ENCODE measurements at places on chromosomes 6 and 20. TPM values are rescaled to one million over a fixed set of nuclear protein-coding genes. Genes with fewer than 3 reads are reported as not detected.

The ABHD16B gene
- total RNA-seq: not detected

The C20orf202 gene
- not detected for total RNA-seq

DNA sequence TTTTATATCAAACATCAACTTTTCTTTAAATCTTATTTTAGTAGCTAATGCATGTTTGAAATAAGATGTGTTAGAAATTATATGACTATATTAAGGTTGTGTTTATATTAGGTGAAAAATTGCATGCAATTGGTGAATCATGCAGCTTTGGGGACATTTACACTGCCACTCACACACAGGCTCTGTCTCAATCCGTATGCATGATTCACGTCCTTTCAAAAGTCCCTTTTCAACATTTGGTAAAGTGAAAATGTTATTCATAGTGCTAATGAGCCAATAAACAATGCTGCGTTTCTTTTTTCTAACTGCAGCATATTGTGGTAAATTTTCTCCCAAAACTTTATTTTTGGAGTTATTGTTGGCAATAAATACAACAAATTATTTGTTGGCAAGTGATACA lies 198.0 kb downstream of the FUT9 start:
- H3K27ac ChIP-seq: no peak overlapping the region
- no peak for DNase-seq
- no peak overlapping the region for H3K4me3 ChIP-seq
- H3K36me3 ChIP-seq: no peaks in the 10 kb centered on the region
- H3K4me1 ChIP-seq: no peaks in the 10 kb centered on the region

The TCF21 gene
- total RNA-seq: not detected

The HRH3 gene
- total RNA-seq: 13.7 TPM

DNA sequence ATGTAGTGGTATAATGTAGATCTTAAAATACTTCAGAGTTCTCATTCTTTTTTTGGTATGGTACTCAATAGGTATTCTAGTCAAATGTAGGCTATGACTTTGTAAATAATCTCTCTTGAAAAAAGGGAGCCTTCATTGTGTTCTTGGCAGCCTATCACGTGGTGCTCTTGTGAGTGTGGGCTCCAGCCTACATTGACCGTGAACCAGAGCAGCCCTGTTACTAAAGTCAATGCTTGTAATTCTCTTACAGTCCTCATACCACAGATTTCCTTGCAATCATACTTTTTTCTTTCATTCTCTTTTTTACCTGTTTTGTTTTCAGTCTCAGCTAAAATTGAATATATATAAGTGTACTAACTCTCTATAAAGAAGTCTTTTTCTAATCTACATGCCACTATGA lies 31.1 kb downstream of the ARID1B start:
- H3K27ac ChIP-seq: no peak overlapping the region
- peaks cover 4% of the 10 kb centered on the region for H3K27me3 ChIP-seq
- H3K4me3 ChIP-seq: peak overlapping the region; percentile 10
- H3K36me3 ChIP-seq: peaks cover 4% of the 10 kb centered on the region
- no peak for DNase-seq

DNA sequence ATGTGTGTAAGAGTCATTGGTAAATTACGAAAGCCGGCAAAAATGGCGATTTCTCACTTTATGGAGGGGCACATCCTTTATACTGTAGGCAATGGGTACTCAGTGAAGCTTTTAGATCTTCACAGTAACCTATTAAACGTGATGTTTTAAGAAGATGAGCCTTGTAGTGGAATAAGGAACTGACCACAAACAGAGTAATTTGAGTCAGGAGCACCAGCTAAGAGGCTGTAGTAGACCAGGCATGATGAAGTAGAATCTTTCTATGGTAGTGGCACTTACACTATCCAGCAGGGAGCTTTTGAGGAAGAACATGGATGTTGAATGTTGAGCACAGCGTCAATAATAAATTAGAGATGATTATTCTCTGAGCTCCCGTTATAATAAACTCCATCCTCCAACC lies 65.9 kb downstream of the HIVEP2 start:
- no peaks in the 10 kb centered on the region for H3K27me3 ChIP-seq
- no peak overlapping the region for H3K27ac ChIP-seq
- no peak overlapping the region for H3K4me3 ChIP-seq
- no peaks in the 10 kb centered on the region for H3K36me3 ChIP-seq
- no peak for DNase-seq

The FRMD1 gene
- total RNA-seq: not detected

DNA sequence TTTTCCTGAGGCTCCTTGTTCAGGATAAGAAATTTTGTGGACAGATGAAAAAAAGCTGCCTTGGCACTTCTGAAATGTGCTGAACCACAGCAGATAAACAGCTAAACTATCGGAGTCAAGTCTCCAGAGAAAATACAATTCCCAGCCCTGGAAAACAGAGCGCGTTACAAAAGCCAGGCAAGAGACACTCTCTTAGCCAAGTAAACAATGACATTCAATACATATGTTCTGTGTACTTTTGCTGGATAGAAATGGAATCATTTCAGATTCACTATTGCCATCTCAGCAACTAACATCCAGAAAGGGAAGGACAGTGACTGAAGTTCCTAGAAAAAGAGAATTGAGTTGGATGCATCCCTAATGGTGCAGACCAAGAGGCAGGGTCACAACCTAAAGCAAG lies 196.8 kb upstream of the NRSN1 start:
- no peak for DNase-seq
- H3K4me3 ChIP-seq: no peak overlapping the region
- H3K27me3 ChIP-seq: no peaks in the 10 kb centered on the region
- peaks cover 8% of the 10 kb centered on the region for H3K4me1 ChIP-seq
- peak overlapping the region; percentile 90 for H3K27ac ChIP-seq

DNA sequence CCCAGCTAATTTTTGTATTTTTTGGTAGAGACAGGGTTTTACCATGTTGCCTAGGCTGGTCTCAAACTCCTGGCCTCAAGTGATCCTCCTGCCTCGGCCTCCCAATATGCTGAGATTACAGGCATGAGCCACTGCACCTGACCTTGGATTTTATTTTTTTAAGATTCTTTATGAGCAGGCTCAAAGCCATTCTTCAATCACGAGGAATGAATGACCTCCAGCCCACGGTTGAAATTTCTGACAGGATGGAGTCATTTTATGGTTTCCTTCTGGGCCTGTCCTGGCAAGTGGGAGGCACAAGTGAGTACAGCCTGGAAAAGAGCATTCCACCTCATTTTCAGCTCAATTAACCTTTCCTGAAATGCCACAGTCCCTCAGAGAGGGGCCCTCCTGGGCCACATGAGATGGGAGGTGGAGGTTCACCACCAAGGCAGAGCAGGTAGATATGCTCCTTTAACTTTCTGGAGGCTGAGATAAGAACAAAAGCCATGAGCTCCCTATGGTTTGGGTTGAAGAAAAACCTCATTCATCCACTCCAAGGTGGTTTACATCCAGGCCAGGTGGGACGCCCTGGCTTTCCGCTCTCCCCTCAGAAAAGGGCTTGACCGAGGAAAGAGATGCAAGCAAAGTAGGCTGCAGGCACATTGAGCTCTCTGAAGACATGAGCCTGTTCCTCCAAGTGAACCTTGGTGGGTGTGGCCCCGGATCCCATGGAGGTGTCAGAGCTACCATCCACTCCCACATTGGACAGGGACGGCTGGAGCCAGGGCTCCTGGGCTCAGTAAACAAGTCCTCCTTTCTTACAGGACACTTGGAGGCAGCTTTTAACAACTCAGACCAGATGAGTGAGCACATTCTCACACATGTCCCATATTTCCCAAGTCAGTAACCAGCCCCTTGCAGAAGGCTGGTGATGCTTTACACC lies 208.5 kb upstream of the SSTR4 start:
- no peaks in the 10 kb centered on the region for H3K36me3 ChIP-seq
- peaks cover 3% of the 10 kb centered on the region for H3K27me3 ChIP-seq
- H3K27ac ChIP-seq: no peak overlapping the region
- no peak overlapping the region for H3K4me3 ChIP-seq
- DNase-seq: no peak

The ALDH8A1 gene
- 1.8 TPM for total RNA-seq

DNA sequence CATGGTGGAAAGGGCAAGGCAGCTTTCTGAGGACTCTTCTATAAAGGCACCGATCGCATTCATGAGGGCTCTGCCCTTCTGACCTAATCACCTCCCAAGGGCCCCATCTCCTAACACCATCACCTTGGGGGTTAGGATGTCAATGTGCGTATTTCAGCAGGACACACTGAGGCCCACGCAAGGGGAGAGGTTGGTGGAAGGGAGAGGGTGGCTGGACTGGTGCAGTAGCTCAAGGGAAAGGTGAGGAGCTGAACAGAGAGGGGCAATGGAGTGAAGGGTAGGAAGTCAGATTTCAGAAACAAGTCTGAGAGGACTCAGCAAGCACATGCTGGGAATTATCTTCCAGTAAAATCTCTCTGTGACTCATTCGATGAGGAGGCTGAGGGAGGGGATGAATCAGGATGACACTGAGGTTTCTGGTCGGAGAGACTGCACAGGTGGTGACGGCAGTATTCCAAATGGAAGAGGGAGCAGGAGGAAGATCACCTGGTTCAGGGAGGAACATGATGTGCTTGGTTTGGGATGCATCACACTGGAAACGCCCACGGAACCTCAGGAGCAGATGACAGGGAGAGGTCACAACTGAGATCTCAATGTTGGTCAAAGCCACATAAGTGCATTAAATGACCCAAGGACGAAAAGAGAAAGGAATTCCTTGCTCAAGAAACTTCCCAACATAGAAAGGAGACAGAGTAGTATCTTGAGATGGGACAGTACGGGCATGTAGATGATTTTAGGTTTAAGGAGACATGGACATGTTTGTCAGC lies 67.1 kb downstream of the TFAP2A start:
- H3K4me1 ChIP-seq: no peaks in the 10 kb centered on the region
- no peak for DNase-seq
- no peak overlapping the region for H3K4me3 ChIP-seq
- H3K36me3 ChIP-seq: no peaks in the 10 kb centered on the region
- H3K27ac ChIP-seq: no peak overlapping the region

The MRAP2 gene
- 5.1 TPM for total RNA-seq

GRCh38 chr6:35165630-35166071 lies 24.5 kb upstream of the TCP11 start:
- H3K4me3 ChIP-seq: no peak overlapping the region
- peaks cover 12% of the 10 kb centered on the region for H3K4me1 ChIP-seq
- H3K36me3 ChIP-seq: no peaks in the 10 kb centered on the region
- H3K27me3 ChIP-seq: peaks cover 6% of the 10 kb centered on the region
- no peak for DNase-seq

GRCh38 chr6:9732056-9732455 lies 682.8 kb downstream of the TFAP2A start:
- H3K4me3 ChIP-seq: no peak overlapping the region
- no peak overlapping the region for H3K27ac ChIP-seq
- H3K36me3 ChIP-seq: no peaks in the 10 kb centered on the region
- no peaks in the 10 kb centered on the region for H3K27me3 ChIP-seq

DNA sequence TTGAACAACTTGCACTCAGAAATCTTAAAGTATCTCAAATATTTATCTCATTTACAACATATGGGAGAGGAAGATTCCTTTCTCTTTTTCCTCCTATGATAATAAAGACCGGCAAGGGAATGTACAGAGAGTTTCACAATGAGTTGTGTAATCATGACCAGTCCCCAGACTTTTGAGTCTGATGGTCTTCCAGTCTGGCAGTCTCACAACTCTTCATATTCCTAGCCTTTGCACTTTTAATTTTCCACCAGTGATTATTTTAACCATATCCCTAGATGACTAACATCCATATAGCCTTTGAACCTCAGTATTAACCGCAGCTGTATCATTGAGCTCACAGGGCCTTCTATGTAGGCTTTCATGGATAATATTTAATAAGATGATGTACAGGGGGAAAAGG lies 278.5 kb downstream of the KHDC1L start:
- no peaks in the 10 kb centered on the region for H3K4me1 ChIP-seq
- no peak overlapping the region for H3K4me3 ChIP-seq
- H3K36me3 ChIP-seq: no peaks in the 10 kb centered on the region

DNA sequence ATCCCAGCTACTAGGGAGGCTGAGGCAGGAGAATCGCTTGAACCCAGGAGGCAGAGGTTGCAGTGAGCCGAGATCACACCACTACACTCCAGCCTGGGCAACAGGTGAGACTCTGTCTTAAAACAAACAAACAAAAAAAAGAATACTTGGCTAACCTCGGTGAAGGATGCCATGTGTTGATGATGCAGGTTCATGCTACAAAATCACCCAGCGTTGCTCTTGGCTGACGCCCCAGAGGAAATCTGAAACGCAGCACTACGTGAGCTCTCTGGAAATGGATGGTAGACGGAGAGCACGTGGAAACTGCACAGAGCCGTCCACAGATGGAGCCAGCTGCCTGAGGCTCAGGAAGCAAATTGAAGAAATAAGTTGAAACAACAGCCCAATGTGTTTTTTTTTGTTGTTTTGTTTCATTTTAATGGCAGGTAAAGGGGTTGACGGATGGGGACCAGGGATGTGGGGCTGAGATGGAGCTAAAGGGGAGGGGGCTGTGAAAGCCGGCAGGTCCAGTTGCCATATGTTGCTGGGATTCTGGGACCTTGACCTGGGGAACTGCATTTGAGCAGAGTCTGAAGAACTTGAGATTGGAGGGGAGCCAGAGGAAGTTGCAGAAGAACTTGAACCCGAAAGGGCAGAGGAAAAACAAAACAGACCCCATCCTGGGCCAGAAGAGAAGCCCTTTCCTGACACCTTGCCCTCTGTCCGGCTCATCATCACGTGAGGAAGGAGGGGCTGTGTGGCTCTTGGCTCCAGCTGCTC lies 12.8 kb upstream of the MANBAL start:
- peak; percentile 43 for DNase-seq
- peak overlapping the region; percentile 80 for H3K27ac ChIP-seq
- peaks cover 10% of the 10 kb centered on the region for H3K4me1 ChIP-seq
- H3K36me3 ChIP-seq: no peaks in the 10 kb centered on the region
- peak overlapping the region; percentile 3 for H3K4me3 ChIP-seq

DNA sequence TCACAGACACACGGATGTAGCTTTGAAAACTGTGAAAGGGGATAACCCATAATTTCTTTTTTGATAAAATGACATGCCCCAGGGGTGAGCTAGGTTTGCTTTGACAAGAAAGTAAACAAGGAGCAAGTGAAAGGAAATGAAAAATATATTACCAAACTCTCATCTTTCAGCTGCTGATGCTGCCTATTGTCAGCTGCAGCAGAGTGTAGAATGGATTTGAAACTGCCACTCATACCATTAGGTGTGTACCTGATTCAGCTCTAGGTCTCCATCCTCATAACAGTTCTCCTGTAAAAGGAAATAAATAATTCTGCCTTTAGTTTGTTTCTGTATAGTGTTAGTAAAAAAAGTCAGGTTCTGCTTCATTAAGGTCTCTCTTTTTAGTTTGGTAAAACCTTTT lies 415.1 kb upstream of the MARCKS start:
- H3K36me3 ChIP-seq: no peaks in the 10 kb centered on the region
- DNase-seq: no peak
- H3K4me1 ChIP-seq: no peaks in the 10 kb centered on the region

GRCh38 chr20:24785141-24786110 lies 163.6 kb upstream of the CST7 start:
- H3K4me3 ChIP-seq: no peak overlapping the region
- H3K27me3 ChIP-seq: peaks cover 6% of the 10 kb centered on the region
- no peak overlapping the region for H3K27ac ChIP-seq
- no peaks in the 10 kb centered on the region for H3K36me3 ChIP-seq

The SLC18B1 gene
- 5.8 TPM for total RNA-seq

DNA sequence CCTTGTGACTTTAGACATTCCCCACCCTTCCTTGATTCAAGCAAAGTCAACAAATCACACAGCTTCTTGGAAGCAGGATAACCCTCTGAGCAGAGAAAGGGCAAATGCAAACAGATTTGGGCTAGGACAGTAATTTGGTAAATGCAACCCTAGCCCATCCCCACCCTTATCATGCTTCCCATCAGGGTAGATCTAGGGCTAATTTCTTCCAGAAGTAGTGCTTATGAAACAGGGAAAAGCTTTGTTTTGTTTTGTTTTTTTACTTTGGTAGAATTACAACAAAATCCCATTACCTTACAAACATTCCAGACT lies 525.1 kb upstream of the NOX3 start:
- no peaks in the 10 kb centered on the region for H3K36me3 ChIP-seq
- H3K4me3 ChIP-seq: no peak overlapping the region
- no peaks in the 10 kb centered on the region for H3K4me1 ChIP-seq
- H3K27me3 ChIP-seq: peaks cover 2% of the 10 kb centered on the region
- H3K27ac ChIP-seq: no peak overlapping the region
- no peak for DNase-seq

The CCND3 gene
- total RNA-seq: 27.1 TPM
